Trophoblast cell (in vitro differentiated cells and primary cell): ENCODE measurements at places on chromosomes 2 and 18.

DNA sequence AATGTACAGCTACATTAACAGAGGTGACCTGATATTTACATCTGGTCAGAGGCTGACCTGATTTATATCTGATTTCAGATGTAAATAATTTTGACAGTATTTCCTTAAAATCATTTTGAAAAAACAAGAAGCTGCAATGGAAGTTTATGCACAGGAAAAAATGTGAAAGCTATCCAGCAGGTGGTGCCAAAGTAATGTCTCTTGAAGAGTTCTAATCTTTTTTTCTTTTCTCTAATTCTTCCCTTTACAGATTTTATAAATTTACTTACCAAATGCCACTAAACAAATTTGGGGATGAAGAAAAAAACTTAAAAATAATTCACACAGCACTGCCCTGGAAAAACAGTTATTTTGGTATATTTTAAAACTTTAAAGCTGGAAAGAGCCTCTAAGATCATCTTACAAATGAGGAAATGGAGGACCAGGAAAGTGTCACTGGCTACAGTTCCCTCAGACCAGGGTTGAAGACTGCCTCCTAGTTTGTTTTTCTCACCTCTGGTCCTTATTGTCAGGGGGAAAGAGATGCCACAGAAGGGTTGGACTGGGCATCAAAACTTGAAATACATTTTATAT, 16.4 kb upstream of the FBLN7 start:
- peak; percentile 61 for DNase-seq

- DNase-seq = no peak
Measured at GRCh38 chr18:78673516-78674321, 305.9 kb upstream of the SALL3 start.

DNA sequence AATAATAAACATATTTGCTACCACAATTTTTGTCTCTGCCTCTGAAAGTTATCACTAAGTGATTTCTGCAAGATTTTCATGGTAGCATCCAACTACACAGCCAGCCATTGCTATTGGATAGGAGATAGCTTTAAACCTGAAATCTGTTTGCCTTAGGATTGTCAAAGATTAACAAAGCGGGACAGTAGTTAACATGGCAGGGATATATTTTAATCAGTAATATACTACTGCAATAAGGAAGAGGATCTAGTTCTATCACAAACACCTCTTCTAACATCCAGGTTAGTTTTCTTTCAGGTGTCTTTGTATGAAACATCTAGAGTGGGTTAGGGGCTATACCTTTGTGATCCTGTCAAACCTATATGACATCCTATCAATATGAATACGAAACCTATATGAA, 641.3 kb downstream of the DPP10 start:
- no peak for DNase-seq

DNA sequence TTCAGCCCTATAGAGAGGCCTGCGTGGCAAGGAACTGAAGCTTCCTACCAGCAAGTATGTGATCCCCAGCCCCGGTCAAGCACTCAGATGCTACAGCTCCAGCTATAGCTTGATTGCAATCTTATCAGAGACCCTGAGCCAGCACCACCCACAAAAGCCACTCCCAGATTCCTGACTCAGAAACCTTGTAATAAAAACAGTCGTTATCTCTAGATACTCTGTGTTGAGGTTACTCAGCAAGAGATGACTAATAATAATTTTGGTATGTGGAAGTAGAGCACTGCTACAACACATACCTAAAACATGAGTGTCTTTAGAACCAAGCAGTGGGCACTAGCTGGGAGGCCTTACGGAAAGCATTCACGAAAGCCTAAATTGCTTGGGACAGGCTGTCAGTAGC, 216.9 kb downstream of the UXS1 start:
- peak; percentile 91 for DNase-seq

DNA sequence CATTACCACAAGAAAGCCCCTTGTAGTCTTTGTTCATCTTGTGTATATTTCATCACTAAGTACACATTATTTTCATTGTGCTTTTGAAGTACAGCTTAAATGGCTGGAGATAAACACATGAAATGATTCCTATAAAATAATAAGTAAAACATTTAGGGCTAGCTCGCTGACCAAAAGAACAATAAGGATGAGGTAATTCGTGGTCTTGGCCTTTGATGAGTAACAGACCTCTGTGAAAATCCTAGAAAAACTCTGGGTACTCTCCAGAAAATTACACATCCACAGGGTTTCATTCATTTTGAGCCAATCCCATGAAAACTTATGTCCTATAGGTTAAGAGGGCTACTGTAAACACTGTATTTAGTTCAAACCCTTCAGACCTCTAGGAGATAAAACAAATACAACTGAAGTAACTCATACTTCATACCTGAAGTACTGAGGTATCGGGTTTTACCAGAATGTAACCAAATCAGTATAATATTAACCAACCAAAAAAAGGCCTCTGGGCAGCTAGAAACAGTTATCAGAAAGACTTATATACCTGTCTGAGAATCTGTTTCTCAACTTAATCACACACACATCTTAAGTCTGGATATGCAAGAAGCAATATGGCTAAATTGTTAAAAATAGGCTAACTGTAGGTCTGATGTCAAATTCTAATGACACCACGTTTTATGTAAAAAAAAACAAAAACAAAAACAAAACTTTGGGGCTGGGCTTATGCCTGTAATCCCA, 31.0 kb downstream of the CFAP36 start:
- no peak for DNase-seq

DNA sequence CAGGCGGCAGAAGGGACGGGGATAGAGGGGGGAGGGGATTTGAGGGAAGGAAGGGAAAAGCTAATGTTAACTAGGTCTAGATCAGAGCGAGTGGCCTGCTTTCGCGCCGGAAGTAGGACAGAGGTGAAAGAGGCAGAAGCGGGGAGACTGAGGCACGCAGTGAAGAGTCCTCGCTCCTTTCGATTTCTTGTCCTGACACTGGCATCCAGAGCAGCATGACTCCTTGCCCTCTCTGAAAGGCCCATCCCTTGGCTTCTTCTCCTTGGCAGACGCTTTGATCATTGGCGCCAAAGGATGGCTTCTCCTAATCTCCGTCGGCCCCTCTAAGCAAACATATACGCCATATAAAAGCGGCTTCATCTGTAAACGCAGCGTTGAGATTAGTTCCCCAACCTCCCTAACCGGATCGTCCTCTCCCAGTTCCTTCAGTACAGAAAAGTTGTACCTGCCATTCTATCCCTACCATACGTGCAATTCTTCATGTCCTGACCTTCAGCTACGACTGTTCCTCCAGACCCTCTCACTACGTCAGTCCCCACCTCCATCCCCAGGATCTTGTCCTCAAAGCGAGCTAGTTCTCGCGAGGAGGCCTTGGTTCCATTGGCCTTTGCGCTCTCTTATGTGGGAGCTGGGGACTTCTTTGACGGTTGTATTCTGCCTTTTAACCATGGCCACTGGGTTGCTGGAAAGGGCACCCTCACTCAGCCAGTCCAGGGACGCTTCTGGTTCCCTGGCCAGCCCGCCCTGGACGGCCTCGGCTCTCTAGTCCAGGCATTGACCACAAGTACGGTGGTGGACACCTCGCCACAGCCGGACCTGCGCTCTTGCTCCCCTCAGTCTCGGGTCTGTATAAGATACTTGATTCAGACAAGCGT, 857 bp upstream of the NEUROD1 start:
- DNase-seq = no peak

DNA sequence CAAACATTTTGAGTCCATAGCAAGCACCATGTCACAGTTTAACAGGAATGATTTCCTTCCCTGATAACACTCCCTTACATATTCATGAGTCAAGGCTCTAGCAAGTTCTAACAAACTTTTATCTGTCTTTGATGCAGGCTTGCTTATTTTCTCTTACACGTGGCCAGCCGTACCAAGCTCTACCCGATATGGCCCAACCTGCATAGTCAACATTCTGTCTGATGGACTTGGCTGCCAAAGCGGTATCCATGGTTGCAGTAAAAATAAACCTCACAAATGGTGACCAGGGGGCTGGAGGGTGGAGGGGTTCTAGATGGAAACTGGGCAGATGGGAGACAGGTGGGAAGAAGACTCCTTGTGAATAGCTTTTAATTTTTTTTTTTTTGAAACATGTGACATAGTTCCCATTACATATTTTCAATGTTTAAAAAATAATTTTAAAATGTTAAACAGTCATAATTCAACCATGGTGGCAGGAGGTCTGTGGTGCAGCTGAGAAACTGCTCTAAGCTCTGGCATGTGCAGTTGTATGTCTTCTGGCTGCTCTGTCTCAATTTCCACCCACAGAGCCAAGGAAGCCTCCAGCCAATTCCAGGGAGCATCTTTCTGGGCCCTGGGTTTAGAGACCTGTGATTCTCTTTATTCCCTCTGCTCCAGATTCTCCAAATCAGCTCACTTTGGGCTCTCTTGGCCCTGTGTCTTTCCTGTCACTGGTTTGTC, 20.7 kb upstream of the CXCR1 start:
- DNase-seq = peak; percentile 89

DNA sequence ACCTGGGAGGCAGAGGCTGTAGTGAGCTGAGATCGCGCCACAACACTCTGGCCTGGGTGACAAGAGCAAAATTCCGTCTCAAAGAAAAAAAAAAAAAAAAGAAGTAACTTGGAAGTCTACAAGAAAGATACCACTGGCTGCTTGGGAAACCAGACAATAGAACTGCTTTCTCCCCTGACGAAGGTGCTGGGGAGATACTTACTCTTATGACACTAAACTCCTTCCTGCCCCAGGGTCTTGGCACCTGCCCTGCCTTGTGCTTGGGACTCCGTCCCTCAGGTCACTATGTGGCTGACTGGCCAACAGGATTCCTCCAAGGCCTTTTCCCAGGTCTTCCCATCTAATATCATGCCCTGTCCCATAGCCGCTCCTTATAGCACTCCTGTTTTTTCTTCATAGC, 30.7 kb downstream of the INPP5D start:
- no peak for DNase-seq

DNA sequence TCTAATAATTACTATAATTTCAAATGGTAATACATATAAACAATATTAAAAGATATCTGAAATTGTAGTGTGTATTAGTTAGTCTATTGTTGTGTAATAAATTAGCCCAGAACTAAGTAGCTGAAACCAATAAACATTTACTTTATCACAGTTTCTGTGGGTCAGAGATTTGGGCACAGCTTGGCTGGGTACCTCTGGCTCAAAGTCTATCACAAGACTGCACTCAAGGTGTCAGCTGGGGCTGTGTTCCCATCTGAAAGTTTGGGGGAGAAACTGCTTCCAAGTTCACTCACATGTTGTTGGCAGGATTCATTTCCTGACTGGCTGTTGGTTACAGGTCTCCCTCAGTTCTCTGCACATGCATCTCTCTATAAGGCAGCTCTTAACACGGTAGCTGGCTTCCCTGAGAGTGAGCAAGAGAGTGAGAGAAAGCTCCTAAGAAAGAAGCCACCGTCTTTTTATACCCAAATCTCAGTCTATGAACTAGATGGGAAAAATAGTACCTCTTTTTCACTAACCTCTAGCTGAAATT, 25.6 kb upstream of the WIPF1 start:
- DNase-seq = no peak

DNA sequence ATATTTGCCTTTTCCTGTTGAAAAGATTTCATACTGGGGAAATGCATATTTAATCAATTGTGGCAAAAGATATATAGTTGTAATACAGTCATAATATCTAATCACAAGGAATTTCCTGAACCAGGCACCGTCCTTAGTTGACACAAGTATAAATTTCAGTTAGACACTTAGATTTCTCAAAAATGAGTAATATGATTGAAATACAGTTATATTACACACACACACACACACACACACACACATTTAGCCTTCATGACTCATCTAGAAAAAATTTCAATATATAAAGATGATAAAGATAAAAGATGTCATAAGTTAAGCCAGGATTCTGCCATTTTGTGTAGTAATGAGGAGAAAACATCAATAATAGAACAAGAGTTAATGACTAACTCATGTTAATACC, 258.4 kb upstream of the ZNF804A start:
- no peak for DNase-seq

- no peak for DNase-seq
Measured at GRCh38 chr2:69685321-69686048, 41.9 kb upstream of the AAK1 start.

GRCh38 chr18:44924785-44925499, 244.3 kb downstream of the SETBP1 start:
- no peak for DNase-seq

- DNase-seq = no peak
Measured at GRCh38 chr2:192124571-192124970, 70.2 kb downstream of the TMEFF2 start.

DNA sequence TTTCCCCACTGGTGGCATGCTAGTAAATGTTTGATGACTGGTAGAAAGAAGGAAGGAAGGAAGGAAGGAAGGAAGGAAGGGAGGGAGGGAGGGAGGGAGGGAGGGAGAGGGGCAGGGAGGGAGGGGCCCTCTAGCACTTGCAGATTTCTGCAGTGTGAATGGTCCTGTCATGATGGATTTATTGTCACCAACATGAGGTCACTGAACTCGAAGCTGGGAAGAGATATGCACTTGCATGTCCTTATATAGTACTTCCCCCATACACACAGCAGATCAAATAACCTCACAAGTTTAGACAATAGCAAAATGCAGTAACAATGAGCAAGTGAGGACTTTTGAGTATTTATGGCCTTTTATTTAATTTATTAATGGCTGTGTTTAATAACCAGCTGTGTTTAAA, 44.5 kb upstream of the CXCR4 start:
- no peak for DNase-seq

- peak; percentile 13 for DNase-seq
Measured at GRCh38 chr18:32271672-32272208, 81.9 kb downstream of the MEP1B start.

- no peak for DNase-seq
Measured at GRCh38 chr2:160736148-160737028, 242.8 kb upstream of the RBMS1 start.

- no peak for DNase-seq
Measured at GRCh38 chr2:25557179-25558036, 116.0 kb downstream of the DTNB start.

DNA sequence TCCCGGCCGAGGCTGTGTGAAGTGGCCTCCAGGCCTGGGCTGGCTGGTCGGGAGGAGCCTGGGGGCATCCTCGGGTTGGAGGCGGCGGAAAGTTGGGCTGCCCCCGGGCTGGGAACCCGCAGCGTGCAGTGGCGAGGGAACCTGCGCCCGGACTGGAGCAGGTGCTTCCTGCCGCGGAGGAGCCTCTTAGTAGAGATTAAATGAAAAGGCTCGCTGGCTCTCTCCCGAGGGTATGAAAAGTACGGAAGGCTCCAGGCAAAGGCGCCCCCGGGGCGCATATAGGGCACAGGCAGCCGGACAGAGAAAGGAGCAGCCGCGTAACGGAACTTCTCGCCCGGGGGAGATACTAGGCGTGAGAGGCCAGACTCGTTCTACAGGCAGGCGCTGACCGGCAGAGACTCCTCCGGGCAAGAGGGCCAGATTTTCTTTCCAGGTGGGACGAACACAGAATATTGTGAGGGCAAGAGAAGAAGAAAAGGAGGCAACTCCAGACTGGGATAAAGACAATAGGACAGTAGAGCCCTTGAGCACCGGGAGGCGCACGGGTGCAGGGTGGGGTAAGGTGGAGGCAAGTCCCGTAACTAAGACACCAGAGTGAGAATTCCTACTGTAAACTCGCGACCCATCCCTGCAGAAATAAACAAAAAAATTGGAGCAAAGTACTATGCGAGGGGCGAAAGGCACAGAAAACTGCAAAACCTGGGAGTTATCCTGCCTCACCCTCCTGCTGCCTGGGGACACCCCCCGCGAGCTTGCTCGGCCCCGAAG, 816 bp downstream of the CDH2 start:
- DNase-seq = peak; percentile 40

- DNase-seq = no peak
Measured at GRCh38 chr18:55864281-55864680, 276.3 kb upstream of the TCF4 start.
